ENCODE measurements at places on chromosomes 16 and 17.

- DNase-seq: no peak
Measured at GRCh38 chr17:47968836-47969235, 2.1 kb upstream of the CDK5RAP3 start.

DNA sequence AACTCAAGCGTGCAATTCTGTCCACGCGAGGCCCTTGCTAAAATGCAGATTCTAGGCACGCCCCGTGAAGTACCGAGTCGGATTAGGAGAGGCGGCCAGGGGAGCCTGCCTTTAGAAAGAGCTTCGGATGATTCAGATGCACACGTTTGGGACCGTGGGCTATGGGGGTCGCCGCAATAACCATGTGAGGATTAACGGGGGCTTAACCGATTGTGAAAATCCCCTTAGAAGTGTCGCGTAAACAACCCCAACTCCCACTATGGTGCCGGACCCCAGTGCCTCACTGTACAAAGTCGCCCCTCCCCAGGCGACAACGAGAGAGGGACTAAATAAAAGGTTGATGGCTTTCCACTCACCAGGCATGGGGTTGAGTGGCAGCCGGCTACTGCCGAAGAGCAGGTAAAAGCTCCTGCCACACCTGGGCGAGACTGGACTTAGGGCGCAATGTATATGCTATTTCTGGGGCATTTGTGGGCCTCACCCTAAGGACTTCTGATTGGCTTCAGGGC, 635 bp upstream of the SP2 start:
- no peak for DNase-seq

GRCh38 chr16:15035163-15035729, 20.6 kb downstream of the NTAN1 start:
- no peak for DNase-seq

- DNase-seq: peak; percentile 61
Measured at GRCh38 chr16:53792161-53792951, 88.4 kb downstream of the FTO start.

GRCh38 chr17:38982858-38983746, 15.9 kb upstream of the FBXO47 start:
- peak; percentile 28 for DNase-seq

- DNase-seq: peak; percentile 48
Measured at GRCh38 chr17:20935740-20936139, 107.1 kb downstream of the USP22 start.

DNA sequence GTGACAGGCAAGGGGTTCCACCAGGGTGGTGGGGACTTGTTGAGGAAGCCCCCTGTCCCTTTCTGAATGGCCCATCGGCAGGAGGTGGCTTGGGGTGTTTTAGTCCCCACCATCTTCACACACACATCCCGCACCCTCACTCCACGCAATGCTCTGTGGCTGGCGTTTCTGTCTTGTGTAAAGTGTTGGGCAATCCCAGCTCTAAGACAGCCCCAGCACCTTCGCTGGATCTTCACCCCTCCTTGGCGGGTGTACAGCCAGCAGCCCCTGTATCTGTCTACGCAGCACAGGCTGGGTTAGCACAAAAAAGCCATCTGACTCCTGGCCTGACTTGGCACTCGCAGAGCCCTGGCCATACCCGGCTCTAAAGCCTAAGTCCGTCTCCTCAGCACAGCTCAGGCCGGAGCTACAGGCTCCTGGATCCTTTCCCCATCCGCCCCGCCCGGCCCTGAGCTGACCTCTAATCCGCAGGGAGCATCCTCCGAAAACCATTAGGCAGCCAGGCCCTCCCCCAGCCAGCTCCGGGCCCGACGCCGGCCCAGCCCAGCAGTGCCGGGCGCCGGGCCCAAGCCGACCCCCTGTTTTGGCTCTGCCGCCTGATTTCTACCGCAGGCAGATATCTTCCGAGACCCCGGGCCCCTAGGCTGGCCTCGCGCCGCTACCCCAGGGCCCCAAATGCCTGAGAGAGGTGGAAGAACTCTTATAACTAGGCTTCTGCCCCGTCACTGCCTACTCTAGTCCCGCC, 42.4 kb upstream of the TAC4 start:
- no peak for DNase-seq

- no peak for DNase-seq
Measured at GRCh38 chr17:28501421-28502284, 4.5 kb upstream of the FOXN1 start.

DNA sequence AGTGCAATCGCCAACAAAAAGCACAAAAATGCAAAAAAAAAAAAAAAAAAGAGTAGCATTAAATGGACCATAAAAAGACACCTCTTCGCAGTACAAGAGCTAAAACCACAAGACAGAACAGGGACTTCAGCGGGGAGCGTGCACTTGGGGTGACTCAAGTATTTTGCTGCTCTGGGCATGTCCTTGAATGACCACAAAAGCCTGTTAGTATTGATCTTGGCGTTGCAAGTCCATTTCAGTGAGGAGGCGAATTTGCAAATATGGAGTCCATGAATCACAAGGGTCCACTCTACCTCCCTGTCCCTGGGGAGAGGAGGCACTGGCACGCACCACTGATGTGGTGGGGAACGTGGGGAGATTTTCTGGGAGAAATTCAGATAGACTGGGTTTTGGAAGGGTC, 78.9 kb downstream of the CNGB1 start:
- no peak for DNase-seq
